ENCODE measurements at places on chromosomes 12 and 14.

DNA sequence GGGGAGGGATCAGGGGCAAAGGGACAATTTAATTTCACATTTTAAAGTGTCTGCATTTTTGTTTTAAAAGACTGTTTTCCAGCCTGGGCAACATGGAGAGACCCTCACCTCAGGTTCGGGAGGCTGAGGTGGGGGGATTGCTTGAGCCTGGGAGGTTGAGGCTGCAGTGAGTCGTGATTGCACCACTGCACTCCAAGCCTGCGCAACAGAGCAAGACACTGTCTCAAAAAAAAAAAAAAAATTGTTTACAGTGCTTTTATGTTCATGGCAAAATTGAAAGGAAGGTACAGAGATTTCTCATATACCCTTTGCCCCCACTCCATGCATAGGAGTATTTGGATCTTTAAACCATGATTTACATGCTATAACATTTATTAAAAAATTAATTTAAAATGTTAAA lies 16.4 kb upstream of the HVCN1 start:
- DNase-seq: no peak

DNA sequence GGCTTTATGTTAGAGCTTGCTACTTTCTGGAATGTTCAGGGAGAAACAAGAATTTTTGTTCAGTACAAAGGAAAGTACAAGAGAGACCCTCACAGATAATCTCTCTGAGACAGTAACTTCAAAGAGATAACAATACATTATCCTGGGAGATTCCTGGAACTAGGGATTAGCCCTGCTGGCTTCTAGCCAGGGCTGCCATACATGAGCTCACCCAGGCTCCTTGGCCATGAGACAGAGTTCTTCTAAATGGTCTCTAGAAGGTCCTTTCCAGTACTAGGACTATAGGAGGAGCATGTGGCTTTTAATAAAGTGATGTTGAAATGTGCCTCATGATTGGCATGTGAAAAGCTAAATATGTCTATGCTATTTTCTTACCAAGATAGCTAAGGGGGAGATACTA lies 342.5 kb downstream of the EMP1 start:
- no peak for DNase-seq

DNA sequence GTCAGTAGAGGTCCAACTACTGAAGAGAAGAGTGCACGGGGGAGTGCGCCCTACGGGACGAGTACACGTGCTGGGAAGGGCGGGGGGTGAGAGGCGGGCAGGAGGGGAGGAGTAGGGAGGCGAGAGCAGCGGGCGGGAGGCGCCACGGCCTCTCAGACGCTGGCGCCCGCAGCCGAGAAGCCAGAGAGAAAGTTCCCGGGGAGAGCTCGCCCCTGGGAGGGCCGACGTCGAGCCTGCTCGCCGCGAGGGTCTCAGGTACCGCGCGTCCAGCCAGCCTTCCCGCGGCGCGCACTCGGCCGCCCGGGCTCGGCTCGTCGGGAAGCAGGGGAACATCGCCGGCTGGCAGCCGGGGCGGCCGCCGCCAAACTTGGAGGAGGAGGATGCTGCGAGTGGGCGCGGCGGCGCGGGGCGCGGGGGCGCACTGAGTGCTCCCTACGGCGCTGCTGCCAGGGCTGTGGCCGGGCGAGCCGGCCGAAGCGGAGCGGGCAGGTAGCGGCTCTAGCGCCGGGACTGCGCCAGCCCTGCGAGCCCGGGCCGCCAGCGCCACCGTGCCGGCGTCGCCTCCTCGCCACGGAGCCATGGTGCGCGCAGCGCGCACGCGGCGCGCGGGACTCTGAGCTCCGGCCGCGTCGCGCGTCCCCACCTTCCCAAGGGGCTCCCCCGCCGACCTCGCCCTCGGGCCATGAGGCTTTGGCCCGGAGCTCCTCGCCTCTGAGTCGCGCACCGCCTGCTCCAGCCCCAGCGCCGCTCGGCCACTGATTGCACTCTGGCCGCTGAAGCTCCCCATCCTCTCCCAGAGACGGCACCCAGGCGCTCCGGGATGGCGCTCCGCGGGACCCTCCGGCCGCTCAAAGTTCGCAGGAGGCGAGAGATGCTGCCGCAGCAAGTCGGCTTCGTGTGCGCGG lies at the start of gene SLC24A4:
SLC24A4 (plus strand) TSS at position 155 of the 905 bp plus-strand sequence; CDS start at position 821, 666 bp downstream.
- no peak for DNase-seq

DNA sequence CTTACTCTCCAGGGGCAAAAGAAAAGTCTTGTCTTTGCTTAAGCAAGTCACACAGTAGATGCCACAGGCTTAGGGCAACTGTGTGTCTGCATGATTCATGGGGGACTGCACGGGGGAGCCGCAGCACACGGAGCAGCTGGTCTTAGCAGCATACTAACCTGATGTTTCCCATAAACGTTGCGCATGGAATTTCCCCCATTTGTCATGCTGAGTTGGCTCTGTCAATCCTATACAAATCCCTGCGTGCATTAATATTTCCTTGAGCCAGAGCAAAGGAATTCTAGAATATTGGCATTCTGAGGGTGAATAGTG lies 71.2 kb downstream of the SAMD4A start:
- DNase-seq: no peak

- no peak for DNase-seq
Observed at GRCh38 chr12:75690296-75690955, 179.0 kb upstream of the KRR1 start.

DNA sequence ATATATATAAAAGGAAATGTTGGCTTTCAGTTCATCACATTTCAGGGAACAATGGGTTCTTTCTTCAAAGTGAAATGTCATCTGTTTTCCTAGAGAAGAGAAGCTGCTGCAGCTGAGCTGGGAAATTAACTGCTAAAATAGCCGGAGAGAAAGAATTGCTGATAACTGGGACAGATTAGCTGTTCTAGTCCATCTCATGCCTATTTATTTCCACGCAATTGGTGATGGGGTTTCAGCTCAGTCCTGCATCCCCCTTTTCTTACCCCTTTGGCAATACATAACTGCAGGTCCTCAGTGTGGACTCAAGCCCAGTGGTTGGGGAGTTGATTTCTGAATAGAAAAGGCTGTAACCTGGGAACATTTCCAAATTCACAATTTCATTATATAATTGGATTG lies 436.9 kb upstream of the TMEM132C start:
- DNase-seq: no peak

- no peak for DNase-seq
Observed at GRCh38 chr12:3527181-3527580, 36.2 kb downstream of the PRMT8 start.

GRCh38 chr12:52207106-52207505 lies 15.3 kb upstream of the KRT80 start:
- DNase-seq: no peak

GRCh38 chr14:37195327-37195726 lies 2.4 kb upstream of the MIPOL1 start:
- DNase-seq: no peak

DNA sequence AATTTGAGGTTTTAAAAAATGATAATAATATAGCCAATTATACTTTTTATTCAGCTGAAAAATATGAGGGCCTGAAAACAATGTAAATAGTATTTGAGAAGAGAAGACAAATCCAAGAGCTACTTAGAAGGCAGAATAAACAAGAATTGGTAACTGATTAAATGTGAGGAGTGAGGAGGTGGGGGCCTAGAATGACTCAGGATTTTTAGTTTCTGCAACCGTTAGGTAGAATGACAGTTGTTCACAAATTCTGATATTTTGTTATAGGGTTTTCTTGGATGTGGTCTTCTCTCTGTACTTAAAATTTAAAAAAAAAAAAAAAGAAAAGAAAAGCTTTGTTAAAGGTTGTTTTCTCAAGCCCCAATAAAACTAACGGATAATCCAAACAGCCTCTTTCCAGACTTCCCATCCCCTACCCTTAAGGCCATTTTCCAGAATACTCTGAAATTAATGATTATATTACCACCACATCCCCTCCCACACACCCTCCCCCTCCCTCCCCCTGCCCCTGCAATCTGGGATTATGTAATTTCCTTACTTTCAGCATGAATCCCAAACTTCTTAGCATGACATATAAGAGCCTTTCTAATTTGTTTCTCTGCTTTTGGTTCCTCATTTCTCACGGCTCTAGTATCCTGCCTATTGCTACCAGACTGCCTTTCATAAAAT lies 50.4 kb downstream of the LRP6 start:
- no peak for DNase-seq

GRCh38 chr14:60251877-60252276 lies 2.9 kb downstream of the PPM1A start:
- no peak for DNase-seq

Measured in Panc1 (cell line).